NCI-H226 (cell line): ENCODE measurements at places on chromosomes 3 and 15.
A peak's percentile ranks its signal among the peaks of the same experiment; 100 is the strongest.

DNA sequence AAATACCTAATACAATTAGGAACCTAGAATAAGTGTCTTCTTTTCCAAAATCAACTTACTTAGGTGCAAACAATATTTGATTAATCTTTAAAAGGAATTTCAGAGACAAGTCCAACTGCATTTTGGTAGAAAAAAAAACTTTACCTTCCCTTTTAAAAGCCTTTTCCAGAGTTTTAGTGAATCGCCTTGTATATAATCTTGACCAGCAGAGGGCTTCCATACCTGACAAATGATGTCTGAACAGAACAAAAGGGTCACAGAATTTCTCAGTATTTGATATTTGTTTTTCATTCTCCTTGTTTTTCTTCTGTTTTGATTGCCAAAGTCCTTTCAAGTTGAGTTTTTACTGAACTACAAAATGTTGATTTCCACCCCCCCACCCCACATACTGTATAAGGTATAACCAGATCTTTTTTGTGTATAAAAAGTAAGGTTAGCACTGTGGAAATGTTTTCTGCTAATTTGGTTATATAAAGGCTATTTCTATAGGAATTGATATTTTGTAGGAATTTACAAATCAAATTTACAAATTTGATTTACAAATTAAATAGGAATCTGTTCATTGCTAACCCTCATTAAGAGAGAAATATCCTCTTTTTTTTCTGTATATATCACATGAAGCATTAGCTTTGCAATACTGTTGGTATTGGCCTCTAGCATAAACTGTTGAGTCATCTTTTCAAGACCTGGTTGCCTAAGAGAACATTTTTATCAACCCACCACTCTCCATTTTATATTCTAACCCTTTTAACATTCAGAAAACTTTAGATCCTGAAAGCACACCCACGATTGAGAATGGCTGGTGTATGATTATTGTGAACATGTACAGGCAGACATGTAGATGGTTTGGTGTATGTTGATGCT lies 464.1 kb upstream of the RARB start:
- DNase-seq = no peak

DNA sequence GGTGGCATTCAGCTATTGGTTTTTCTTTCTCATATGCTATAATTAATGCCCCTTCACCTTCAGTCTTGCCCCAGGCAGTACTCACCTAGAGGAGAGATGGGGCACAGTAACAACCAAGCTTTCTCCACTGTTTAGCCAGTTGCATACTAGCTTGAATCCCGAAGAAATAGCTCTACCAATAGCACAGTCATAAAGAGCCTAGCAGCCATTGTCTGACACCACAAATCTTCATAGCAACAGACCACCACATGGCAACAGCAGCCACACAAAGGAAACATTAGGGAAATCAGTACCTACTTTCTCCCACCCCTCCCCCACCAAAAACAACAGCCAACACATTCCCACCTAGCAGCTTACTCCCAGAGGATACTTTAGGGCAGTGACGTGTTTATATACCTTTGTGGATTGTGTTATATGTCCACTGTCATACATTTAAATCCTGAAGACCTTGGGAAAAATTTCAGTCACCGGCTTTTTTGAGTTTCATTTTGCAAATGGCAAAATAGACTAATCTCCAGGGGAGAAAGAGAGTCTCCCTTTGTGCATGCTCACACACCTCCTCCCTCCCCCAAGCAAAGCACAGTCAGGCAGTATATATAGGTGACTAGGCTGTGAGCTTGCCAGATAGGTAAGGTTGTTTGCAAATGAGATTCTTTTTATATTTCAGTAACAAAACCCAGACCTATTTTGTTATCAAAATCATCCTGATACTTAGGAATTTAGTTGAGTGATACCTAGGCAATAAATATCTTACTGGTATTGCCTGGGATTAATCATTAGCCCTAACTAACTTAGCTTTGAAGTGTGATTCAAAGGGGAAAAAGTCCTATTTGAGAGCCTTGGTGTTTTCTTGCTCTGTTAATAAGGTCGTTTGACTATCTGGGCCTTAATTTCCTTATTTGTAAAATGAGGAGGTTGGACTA lies 140.6 kb downstream of the RBPMS2 start:
- no peak for DNase-seq

- no peak for DNase-seq
Measured at GRCh38 chr15:62316413-62317060, 151.5 kb upstream of the C2CD4B start.

DNA sequence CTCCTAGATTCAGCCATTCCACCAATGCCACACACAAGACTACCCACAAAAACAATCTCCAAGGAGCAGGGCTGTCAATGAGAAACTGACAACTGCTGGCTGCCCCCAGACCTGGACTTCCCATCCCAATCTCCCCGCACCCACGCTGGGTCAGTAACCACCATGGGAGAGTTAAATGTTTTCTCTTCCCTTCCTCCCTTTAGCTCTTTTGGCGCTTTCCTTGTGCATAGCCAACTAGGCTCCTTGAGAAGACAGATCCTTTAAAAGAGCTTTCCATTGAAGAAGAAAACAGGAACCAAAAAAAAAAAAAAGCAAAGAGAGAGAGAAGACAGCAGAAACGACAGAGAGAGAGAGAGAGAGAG lies 8.3 kb downstream of the BCL6 start:
- no peak for DNase-seq

DNA sequence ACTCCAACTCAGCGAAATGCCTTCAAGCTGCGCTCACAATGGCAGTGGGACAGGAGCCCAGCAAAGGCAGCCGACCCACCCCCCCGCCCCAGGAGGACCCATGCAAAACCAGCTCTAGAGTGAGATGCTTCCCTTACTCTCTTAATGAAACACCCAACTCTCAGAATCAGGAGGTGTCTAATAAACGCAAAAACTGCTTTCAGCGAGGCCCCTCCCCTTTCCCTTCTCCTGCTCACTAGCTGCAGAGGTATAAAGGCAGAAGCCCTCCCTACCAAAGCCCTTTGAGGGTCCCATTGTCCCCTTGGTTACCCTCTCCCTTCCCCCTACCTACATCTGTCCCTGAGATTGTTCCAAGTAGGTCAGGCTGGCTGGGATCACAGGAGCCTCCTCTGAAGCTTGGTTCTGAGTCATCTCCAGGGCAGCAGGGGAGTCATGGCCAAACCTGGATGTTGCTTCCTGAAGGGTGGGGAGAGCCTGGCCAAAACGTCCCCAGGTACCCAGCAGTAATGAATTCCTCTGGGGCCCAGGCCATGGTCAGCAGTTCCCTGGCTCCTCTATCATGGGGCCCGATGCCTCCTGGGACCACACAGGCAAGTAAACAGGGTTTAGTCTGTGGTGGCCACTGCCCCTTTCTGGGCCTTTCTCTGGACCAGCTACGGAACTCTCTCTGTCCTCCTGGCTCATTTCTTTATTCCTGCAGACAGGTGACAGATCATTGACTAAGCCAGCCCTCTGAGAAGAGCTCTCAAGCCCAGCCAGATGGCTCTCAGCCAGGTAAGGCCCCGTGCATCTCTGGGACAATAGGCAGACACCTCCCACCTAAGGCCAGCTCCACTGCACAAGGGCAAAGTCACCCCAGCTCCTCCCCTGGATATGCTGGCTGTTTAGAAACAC lies 8.6 kb downstream of the KLHL25 start:
- DNase-seq = peak; percentile 59

GRCh38 chr3:94735354-94735753 lies 672.5 kb downstream of the NSUN3 start:
- no peak for DNase-seq

- DNase-seq = peak; percentile 93
Measured at GRCh38 chr15:35696767-35697231, 150.8 kb upstream of the DPH6 start.

- DNase-seq = no peak
Measured at GRCh38 chr3:414063-414462, 217.5 kb downstream of the CHL1 start.

DNA sequence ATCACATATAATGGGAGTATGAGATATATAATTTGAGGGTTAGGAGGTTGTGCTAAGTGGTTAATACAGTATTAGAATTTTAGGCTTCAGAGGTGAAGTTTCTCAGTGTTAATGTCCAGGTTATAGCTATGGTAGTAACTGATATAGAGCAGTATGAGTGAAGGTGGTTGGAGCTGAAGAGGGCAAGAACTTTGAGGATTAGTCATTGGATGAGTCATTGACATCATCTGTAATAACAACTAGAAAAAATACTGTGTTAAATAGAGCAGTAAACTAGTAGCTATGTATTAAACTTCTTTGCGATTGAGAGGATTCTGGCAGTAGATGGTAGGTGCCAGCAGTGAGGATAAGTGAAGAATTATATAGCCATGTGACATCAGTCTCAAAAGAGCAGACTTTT lies 47.5 kb upstream of the EIF3J start:
- peak; percentile 75 for DNase-seq

GRCh38 chr3:125143982-125144652 lies 68.4 kb downstream of the SLC12A8 start:
- peak; percentile 93 for DNase-seq

DNA sequence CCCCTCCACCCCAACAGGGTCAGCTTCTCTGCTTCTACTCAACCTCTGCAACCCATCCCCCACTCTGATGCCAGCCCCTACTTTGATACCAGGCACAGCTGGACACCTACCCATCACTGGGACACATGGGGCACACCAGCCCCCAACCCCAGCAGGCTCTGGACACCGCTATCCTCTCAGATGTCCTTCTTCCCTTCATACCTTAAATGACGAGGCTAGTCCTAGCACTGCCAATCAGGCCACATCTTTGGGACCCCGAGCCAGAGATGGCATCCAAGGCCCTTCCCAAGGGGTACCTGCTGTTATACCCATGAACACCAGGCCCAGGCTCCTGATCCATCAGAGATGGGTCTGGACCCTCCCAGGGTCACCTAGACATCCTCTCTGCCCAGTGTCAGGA lies 10.6 kb downstream of the POC1A start:
- DNase-seq = no peak
